ENCODE measurements at places on chromosomes 1 and 21. TPM values are rescaled to one million over a fixed set of nuclear protein-coding genes. Genes with fewer than 3 reads are reported as not detected.

Gene APOBEC4
- not detected for total RNA-seq

GRCh38 chr1:227915564-227916553 lies 31.9 kb downstream of the WNT9A start:
- peak; percentile 52 for DNase-seq

Gene FMO4
- 3.9 TPM for total RNA-seq

GRCh38 chr21:42258150-42258884 lies 39.4 kb downstream of the ABCG1 start:
- DNase-seq, result peak; percentile 80

Gene PCNT
- total RNA-seq, result 32.3 TPM

Gene IFI16
- total RNA-seq, result 5.4 TPM

DNA sequence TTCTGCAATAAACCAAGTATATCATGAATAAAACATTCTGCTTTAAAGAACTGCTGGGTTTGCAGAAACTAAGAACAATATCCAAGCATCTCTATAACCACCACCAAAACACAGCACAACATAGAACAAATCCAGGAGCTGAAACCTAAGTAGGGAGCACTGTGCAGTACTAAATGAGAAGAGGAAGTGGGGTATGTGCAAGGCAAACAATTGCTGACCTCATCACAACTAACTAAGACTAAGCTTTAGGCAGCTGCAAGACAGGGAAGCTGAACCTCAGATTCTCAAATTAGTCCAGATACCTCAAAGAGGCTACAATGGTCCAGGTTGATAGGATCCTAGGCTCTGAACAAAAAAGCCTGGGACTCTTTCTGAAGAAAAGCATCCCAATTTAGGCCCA lies 172.6 kb downstream of the SLC44A5 start:
- DNase-seq, result no peak

Gene DIRAS3
- total RNA-seq, result 1.3 TPM

DNA sequence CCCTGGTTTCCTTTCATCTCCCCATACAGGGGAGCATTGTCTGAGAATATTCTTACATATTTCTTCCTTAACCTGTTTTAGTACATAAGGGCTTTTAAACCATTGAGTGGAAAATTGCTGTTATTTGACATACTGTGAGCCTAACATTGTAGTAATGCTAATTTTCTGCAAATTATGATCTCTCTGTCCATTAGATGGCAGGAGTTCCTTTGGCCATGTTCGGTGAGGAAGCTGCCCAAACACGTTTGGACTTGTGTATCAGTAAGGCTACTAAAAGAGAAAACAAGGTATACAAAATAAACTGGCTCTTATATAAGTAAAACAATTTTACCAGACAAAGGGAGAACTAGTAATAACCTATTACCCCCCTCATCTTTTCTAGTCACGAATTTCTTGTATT lies 29.2 kb downstream of the CDC7 start:
- DNase-seq, result no peak

DNA sequence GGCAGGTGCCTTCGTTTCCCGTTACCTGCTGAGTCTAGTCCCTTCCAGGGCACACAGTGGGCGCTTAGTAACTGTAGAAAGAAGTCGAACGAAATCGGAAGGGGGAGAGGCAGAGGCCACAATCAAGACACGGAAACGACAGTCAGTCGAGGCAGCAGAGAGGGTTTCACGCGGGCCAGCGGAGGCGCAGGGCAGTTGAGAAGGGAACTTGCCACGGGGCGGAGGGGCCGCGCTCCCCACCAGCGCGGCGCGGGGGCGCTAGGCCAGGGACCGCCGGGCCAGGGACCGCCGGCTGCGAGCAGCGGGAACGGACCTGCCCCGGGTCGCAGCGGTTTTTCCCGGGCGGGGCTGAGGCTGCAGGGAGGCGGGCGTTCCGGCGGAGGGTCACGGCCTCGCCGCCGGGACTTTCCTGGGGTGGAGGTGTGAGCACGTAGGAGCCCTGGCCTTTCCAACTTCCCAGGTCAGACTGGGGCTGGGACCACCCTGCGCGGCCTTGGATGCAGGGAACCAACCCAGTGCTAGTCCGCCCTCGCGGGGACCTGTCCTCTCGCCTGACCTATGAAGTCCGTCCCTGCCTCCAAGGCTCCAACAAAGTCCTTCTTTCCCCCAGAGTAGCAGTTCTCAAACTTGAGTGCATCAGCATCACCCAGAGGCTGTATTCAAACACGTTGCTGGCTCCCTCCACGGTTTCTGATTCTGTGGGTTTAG lies 150.1 kb upstream of the FGGY start:
- DNase-seq, result peak; percentile 66
